ENCODE measurements at places on chromosomes 1 and 21.

DNA sequence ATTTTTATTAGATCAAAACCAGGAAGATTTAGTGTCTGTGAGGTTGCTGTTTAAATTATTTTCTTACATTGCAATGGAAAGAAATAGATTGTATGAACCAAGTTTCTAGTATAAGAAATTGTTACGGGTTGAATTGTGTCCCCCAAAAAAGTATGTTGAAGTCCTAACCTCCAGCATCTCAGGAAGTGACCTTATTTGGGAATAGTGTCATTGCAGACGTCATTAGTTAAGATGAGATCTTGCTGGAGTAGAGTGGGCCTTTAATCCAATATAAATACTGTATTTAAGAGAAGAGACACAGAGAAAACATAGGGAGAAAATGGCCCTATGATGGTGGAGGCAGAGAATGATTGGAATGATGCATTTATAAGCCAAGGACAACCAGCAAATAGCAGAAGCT lies 188.7 kb upstream of the SAMSN1 start:
- no peak for DNase-seq

DNA sequence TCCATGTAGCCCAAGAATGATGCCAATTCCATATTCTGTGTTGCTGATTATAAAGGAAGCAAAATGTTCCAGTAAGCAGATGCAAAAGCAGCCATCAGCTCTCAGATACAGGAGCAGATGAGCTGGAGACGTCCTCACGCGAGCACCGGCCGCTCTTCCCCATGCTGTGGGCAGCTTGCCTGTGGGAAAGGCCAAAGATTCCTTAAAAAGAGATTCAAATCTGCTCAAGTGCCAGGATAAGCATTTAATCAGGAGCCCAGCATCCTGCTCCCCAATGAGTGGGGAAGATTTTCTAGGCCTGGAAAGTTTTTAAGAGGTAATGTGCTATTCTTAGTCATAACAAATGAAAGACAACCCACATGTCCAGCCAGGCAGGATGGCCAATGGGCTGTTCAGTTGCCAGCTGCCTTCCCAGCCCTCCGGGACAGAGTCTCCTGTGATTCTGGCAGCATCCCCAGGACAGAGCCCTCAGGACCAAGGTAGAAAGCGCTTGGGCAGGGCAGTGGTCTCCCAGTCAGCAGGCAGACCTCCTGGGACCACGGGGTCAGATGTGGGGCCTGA lies 108.2 kb upstream of the TMPRSS2 start:
- DNase-seq, result no peak

DNA sequence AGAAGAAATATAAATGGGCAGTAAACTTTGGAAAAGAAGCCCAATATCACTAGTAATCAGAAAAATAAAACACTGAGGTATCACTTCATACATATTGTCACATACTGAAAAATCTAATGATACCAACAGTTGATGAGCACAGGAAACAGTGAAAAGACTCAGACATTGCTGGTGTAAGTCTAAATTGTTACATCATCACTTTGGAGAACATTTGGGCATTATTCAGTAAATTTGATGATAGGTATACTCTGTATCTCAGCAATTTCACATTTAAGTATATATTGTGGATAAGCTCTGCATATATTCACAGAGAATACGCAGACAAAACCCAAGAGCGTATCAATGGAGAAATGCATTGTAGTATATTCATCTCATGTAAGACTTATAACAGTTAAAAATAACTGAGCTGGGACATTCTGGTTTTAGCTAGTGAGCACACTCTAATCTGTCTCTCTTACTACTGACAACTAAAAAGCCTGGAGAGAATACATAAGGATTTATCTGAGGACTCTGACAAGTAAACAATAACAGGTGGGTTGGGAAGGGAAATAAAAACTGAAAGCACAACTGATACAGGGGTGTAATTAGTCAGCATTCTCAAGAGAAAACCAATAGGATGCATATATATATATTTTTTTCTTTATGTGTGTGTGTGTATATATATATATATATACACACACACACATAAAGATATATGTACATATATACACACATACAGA lies 212.7 kb upstream of the JUN start:
- DNase-seq, result no peak

- no peak for DNase-seq
These were observed 39.9 kb downstream of the ENAH start for GRCh38 chr1:225613006-225613405.

- DNase-seq, result no peak
These were observed 99.0 kb upstream of the WLS start for GRCh38 chr1:68331117-68331865.

- DNase-seq, result peak; percentile 57
These were observed 13.6 kb upstream of the MCOLN3 start for GRCh38 chr1:85061711-85062424.

DNA sequence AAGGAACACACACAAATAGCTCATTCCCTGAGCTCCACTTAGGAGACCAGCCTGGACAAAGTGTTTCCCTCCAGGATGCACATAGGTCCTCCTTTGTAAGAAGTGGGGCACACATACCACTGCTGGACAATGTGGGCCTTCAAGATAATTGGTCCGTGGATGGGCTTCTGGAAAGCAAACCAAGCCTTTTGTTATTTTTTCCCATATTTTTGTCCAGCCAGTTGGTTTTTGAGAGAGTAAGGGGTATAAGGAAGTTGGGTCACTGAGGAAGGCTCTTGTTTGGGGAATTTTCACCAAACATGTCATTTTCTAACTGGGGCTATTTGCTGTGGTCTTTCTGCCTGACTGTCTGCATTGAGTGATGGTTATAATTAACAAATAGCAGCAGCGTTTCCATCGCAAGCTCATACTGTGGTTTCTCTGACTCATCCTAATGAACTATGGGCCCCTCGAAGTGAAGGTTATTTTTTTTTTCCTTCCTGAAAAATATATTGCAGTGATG lies 306.3 kb upstream of the DUSP10 start:
- no peak for DNase-seq

- DNase-seq, result no peak
These were observed 134.0 kb downstream of the DMRTB1 start for GRCh38 chr1:53592985-53593757.

DNA sequence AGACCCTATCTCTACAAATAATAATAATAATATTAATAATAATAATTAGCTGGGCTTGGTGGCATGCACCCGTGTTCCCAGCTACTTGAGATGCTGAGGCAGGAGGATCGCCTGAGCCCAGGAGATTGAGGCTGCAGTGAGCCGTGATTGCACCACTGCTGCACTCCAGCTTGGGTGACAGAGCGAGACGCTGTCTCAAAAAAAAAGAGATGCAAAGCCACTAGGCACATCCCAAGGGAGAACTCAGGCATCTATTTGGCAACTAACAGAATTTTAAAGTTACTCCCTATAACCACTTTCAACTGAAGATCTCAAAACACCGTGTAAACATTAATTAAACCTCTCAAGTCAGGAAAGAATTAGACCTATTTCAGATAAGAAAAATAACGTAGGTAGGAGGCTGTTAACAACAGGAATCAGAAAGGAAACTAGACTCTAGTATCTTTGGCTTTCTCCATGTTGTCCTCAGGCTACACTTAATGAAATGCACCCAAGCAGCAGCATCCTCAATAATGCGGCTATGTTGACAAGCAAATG lies 3.7 kb downstream of the RNF19B start:
- DNase-seq, result no peak

- no peak for DNase-seq
These were observed 263.8 kb downstream of the KCNT2 start for GRCh38 chr1:196344453-196344852.

- no peak for DNase-seq
These were observed 33.0 kb upstream of the TTC22 start for GRCh38 chr1:54834007-54834541.

DNA sequence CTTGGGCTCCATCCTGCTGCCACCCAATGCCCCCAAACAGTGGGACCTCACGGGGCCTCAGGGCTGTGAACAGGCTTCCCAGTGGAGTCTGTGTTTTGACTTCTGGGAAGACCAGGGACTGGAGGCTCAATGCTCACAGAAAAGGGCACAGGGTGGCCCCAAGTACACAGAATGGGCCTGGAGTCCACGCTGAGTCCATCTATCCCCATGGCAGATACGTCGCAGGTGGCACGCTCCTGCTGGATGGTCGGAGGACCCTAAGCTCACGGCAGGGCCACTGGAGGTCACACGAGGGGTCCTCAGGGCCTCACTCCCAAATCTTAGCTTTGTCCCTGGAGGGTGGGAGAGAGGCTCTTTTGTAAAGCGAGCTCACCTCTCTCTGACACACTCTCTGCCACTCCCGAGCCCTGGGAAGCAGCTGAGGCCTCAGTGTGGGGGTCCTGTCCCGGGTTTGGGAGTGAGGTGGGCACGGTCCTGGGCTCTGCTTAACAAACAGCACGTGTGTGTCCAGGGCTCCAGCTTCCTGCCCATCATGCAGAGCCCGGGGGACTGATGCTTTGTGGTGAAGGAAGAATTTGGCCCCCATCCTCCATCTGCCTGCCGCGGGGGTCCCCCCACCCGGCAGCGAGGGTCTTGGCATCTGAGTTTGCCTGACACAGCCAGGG lies 27.2 kb upstream of the TTC34 start:
- no peak for DNase-seq

- DNase-seq, result no peak
These were observed 546 bp downstream of the ELOVL1 start for GRCh38 chr1:43367026-43367903.

DNA sequence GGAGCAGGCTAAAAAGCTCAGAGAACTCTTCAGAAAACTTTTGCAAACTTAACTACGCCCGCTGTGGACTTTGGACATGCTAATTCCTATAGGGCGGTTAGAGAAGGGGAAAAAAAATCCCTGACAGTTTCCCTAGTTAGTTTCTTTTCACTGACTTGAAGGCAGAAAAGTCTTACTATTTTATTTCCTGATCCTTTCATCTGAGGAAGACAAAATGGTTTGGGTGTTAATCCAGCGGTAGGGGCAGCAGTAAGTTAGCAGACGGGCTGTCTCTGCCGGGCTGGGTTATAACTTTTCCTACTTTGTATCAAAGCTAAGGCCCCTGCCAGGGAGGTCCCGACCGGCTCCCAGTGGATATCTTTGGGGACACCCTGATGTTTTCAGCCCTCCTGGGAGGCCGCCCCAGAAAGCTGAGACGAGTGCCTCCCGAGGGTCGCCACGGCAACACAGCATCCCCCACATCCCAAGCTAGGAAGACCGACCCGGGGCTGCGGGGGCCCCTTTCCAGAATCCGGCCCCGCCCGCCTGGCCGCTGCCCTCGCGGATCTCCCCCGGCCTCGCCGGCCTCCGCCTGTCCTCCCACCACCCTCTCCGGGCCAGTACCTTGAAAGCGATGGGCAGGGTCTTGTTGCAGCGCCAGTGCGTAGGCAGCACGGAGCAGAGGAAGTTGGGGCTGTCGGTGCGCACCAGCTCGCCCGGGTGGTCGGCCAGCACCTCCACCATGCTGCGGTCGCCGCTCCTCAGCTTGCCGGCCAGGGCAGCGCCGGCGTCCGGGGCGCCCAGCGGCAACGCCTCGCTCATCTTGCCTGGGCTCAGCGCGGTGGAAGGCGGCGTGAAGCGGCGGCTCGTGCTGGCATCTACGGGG lies 162.6 kb downstream of the RUNX1 start:
- no peak for DNase-seq

DNA sequence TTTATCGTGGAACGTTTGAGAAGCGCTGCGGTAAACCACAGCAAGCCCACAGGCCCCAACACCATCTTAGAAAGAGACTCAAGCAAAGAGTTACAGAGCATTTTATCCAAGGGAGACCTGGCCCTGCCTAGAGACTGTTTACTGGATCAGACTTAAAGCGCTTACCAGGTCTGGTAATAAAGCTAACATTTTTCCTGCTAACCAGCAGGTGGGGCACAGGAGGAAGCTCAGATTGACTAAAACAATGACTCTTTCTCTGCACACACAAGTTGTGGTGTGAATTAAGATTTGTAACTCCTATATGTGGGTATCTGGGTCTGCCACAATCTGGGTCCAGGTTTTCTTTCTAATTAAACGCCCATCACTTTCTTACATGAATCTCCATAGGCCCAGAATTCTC lies 136.5 kb upstream of the ETS2 start:
- DNase-seq, result no peak

DNA sequence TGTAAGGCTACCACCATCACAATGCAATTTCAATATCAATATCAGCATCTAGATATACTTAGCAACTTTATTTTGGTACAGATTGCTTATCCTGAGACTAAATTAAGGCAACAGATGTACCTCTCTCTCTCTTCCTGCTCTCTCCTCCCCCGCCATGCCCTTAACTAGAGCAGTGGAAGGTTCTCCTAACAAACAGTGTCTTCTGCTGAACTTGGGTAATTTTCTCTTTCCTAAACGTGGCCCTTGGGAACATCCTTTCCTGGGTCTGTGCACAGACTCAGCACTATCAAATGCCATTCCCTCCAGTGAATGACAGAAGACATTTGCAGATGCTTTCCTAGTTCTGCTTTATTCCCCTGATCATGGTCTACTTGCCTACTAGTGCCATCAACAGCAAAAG lies 85.6 kb upstream of the TTC39A start:
- no peak for DNase-seq

DNA sequence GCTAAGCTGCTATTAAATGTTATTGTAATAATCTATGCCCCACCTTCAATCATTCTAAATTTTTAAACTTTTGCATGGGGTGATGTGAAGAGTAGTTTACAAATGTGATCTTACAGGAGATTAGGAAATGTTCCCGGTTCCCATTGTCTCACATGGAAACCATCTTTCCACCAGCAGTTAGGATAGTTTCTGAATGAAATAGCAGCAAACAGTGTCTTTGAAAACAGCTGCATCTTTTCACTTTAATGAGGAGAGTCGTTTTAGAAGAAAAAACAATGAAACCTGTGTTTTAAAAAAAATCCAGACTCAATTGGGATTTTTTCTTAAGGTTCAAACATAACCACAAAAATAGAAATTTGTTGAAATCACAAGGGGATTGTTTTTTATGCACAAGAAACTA lies 134.2 kb downstream of the TLR5 start:
- no peak for DNase-seq

- DNase-seq, result no peak
These were observed 52.1 kb upstream of the PRMT6 start for GRCh38 chr1:107004421-107004820.

DNA sequence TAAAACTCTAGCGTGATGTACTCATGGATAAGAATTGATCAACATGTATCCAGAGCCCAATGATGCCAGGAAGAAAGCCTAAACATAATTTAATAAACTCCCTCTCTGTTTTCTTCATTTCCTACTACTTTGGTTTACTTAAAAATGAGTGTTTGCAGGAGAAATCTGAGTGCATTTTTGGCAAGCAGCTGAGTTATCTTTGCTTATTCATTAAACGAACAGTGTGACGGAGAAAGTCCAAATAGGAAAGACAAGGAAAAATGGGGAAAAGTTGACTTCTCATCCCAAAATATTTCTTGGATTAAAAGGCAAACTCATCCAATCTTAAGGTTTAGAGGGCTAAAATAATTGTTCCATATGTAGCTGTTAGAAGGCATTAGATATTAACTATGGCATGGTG lies 496.7 kb downstream of the SMYD3 start:
- DNase-seq, result no peak

Data from stimulated activated CD4-positive, alpha-beta T cell treated with anti-CD3 and anti-CD28 coated beads, Interleukin-1b, Interleukin-23, amount 100 ng/mL, for 1 hour (primary cell).